NCI-H345 (cell line): ENCODE measurements at places on chromosomes 5 and 9.

GRCh38 chr5:176611435-176611834 is 1.5 kb upstream of the GPRIN1 start:
- no peak for DNase-seq

DNA sequence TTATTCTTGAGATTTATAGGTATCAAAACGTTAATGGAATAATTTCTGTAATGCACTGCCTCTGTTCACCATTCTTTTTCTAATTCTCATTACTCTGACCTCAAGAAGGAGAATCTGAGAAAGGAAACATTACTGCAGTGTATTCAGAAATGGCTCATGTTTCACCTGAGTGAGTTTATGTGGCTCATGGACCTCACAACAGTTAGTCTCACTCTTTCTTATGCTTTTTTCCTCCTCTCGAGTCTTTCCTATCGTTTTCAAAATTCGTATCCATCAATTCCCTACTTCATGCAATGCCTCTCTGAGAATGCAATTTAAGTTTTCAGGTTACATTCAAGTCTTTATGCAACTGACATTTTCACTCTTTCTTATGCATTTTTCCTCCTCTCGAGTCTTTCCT is 9.6 kb downstream of the CDH10 start:
- no peak for DNase-seq

DNA sequence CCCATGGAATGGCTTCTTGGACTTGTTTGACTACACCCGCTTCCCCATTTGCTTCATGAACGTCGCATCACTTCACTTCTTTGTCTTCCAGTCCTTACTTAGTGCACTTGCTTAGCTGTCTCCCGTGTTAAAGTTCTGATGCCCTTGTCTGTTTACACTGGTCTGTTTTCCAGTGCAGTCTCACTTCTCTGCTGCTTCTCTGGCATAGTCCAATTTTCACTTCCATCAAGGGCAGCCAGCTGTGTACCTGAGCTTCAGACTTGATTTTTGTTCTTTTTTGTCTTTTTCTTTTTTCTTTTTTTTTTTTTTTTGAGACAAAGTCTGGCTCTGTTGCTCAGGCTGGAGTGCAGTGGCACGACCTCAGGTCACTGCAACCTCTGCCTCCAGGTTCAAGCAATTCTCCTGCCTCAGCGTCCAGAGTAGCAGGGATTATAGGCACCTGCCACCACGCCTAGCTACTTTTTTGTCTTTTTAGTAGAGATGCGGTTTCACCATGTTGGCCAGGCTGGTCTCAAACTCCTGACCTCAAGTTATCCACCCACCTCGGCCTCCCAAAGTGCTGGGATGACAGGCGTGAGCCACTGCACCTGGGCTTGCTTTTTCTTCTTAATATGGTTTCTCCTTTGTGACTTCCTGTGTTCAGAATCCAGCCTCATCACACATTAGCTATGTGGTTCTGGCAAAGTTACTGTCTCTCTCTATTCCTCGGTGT is 75.4 kb downstream of the LRRC70 start:
- no peak for DNase-seq

- no peak for DNase-seq
Measured at GRCh38 chr5:53424686-53425615, 55.5 kb upstream of the FST start.

DNA sequence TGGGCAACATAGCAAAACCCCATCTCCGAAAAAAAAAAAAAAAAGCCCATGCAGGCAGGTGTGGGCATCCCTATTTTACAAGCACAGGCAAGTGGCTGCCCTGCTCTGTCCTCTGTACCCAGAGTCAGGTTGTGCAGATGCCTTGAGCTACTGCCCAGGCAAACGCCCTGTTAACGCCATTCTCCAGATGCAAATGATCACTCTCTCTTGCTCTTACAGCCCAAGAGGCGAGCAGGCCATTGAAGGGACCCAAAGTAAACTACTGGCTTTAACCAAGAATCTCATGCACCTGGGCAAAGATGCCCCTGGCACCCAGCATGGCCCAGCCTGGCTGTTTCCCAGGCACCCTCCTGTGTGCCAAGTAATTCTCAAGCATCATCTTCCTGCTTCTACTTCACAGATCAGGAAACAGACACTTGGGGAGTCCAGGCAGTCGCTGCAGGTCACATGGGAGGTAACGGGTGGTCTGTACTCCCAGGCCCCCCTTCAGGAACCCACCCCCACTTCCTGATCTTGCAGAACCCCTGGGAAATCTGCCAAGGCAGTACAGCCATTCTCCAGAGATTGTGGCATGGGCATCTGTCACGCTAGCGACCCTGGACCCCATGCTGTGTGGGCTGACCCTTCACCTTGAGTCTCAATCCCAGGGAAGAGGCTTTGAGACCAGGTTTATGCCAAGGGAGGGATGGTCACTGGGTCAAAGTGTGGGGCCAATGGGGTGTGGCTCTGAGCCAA is 14.2 kb downstream of the EEIG1 start:
- no peak for DNase-seq

- no peak for DNase-seq
Measured at GRCh38 chr9:95201206-95201605, 116.3 kb downstream of the FANCC start.

GRCh38 chr9:72574156-72574810 is 52.9 kb downstream of the TMC1 start:
- no peak for DNase-seq

DNA sequence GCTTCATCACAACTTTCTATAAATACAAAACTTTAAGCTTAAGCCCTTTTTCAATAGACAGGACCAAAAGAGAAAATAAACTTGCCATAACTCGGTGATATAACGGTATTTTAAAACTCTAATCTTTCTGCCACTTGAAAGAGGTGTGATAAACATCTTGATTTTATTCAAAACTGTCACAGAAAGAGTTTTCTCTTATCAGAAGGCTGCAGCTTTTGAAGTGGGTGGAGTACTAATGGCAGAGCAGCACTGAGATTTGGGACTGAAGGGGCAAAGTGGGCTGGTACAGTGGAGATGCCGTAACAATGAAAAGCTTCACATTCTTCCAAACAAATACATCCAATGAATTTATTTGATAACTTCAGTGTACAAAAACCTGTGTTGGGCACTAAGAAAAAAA is 92.5 kb downstream of the FBXO38 start:
- DNase-seq: no peak

DNA sequence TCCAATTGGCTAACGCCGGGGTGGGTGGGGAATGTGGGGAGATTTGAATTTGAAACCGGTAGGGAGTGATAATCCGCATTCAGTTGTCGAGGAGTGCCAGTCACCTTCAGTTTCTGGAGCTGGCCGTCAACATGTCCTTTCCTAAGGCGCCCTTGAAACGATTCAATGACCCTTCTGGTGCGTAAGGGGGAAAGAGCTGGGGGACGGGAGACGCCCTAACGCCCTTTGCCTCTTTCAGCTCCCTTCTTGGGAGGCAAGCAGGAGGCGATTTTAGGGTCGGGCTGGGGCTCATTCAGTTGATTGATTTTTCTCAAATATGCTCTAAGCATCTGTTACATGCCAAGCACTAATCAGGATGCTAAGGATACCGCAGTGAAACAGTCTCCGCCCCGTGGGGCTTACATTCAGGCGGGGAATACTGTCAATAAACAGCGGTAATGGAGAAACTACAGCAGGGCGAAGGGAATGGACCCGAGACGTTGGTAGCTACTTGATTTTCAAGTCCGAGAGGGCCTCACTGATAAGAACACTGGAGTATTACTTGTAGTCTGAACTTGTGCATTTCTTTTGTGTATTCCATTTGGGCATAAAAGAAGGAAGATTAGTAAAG is at the start of gene HMMR:
Gene HMMR, plus strand, starts transcription at position 71 of the 610 bp plus-strand sequence. Its CDS starts 61 bp downstream, at position 132.
- DNase-seq: peak; percentile 73

DNA sequence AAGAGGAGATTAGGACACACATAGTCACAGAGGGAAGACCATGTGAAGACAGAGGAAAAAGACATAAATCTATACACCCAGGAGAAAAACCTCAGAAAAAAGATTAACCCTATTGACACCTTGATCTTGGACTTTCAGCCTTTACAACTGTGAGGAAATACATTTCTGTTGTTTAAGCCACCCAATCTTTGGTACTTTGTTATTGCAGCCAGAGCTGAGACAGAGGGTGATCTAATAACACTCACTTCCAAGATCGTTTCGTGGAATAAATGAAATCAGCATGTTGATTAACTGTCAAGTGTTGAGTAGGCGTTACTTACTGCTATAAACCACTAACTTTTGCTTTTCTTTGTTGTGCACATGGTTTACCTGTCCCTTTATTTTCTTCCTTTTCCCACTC is 361.2 kb upstream of the RIOK2 start:
- DNase-seq: no peak

DNA sequence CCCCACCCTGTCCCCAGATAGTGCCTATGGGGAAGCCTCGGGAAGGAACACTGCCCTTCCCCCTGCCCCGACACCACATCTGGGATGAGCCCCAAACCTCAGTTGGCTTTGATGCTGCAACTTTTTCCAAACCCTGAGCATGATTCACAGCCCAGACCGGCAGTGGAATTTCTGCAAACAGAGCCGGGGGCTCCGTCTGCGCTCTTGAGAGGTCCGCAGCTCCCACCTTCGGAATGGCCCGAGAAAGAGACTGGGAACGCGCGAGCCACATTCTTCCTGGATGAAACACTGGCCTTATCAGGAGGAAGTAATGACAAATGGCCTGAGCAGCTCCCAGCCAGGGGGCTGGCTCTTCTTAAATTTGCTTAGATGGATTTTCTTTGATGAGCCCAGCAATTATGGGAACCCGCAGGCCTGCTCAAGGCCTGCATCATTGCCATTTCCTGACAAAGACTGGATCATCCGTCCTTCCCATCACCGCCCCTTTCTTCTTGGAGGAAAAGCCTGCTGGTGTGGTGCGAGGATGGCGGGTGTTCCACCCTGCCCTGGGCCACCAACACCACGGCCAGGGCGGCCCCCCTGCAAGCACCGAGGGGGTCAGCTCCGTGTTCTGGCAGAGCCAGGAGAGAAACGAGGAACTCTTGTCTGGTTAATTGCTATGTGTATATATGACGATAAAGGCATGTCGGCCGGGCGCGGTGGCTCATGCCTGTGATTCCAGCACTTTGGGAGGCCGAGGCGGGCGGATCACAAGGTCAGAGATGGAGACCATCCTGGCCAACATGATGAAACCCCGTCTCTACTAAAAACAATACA is 38.8 kb upstream of the COL5A1 start:
- DNase-seq: no peak

- no peak for DNase-seq
Measured at GRCh38 chr5:142811866-142812557, 41.8 kb downstream of the ARHGAP26 start.

GRCh38 chr5:14464671-14465070 is 116.9 kb upstream of the OTULINL start:
- DNase-seq: no peak

GRCh38 chr5:178208540-178209227 is 4.4 kb downstream of the HNRNPAB start:
- DNase-seq: no peak

GRCh38 chr5:136560126-136560525 is 194.8 kb upstream of the TRPC7 start:
- no peak for DNase-seq

- peak; percentile 45 for DNase-seq
Measured at GRCh38 chr5:149271195-149271715, 404 bp upstream of the AFAP1L1 start.

DNA sequence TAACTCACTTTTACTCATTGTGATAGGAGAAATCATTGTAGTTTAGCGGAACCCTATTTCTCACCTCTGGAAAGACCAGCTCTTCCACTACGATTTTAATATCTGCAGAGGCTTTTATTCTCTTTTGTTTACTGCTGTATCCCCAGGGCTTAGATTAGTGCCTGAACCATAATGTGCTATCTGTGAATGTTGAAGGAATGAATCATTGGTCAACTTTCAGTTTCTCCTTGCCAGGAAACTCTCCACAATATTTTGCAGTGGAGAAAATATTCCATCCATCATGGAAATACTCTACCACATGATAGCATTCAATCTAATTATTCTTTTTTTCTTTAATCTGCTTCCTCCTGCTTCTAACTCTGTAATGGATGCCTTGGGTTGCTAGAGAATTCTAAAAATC is 263.5 kb upstream of the PTPRD start:
- DNase-seq: no peak

DNA sequence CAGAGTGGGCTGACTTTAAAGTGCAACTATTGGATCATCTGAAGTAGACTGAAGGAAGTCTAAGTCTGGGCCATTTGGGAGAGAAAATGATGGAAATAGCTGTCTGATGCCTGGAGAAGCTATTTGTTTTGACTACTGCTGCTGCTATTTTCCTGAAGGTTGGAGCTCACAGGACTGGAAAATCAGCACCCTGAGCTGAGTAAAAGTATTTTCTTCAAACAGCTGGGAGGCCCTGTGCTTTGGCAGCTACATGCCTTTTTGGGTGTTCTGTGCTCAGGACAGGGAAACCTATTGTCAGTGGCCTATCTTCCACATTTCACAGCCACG is 302.6 kb downstream of the ENC1 start:
- DNase-seq: no peak

- peak; percentile 14 for DNase-seq
Measured at GRCh38 chr9:17509151-17509550, 69.7 kb upstream of the SH3GL2 start.

DNA sequence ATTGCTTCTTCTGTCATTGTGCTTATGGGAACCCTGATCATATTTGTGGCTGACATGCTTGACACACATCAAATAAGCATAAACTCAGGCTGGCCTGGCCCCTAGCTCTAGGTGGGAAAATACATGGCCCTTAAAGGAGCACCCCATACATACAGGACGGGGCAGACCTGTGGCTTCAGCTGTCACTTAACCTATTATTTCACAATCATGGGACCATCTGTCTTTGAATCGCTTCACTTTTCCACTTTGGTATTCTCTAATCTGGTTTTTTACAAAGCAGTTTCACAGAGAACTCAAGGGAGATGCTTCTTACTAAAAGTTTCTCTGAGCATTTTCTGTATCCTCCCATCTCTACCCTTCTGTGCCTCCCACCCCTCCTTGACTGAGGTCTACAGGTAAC is 34.6 kb upstream of the LRRTM2 start:
- no peak for DNase-seq

DNA sequence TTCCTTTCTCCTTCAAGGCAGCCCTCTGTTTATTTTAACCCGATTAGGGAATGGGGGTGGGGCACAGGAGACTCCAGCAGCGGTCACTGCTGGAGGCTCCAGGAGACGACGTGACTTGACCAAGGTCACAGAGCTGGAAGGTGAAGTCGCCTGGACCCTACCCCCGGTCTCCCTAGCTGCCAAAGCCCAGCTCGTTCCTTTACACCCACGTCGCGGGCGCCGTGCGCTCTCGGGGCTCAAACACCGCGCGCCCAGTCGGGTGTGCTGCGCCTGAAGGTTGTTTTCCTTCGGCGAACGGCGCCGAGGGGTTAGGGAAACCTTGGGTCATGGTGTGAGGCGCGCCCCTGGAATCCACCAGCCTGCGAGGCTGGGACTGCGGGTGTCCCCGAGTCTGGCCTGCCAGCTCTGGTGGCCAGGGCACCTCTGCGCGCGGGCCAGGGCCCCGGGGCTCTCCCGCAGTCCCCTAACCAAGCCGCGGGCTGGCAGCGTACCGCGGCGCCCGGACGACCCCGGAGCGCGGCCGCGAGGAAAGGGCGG is 747 bp upstream of the UNC5A start:
- DNase-seq: no peak

DNA sequence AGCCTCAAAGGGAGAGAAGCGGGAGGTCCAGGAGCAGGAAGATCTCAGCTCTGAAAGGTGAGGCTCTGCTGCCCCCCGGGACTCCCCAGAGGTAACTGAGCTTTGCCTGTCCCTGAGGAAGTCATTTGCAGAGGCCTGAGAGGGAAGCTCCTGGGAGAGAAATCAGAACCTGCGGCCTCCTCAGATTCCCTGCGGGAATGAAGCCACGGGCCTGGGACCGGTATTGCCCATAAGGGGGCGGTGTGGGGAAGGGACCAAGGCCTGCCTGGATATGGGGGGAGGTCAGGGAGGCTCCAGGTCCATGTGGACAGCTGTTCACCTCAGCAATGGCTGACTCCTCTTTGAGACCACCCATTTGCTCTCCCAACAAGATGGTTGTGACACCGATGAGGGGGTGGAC is 1.3 kb downstream of the SPATA31E1 start:
- DNase-seq: no peak
